GM23248 (cell line): ENCODE measurements at places on chromosomes 6 and 20. TPM values are rescaled to one million over a fixed set of nuclear protein-coding genes. Genes with fewer than 3 reads are reported as not detected.
A peak's percentile ranks its signal among the peaks of the same experiment; 100 is the strongest.

DNA sequence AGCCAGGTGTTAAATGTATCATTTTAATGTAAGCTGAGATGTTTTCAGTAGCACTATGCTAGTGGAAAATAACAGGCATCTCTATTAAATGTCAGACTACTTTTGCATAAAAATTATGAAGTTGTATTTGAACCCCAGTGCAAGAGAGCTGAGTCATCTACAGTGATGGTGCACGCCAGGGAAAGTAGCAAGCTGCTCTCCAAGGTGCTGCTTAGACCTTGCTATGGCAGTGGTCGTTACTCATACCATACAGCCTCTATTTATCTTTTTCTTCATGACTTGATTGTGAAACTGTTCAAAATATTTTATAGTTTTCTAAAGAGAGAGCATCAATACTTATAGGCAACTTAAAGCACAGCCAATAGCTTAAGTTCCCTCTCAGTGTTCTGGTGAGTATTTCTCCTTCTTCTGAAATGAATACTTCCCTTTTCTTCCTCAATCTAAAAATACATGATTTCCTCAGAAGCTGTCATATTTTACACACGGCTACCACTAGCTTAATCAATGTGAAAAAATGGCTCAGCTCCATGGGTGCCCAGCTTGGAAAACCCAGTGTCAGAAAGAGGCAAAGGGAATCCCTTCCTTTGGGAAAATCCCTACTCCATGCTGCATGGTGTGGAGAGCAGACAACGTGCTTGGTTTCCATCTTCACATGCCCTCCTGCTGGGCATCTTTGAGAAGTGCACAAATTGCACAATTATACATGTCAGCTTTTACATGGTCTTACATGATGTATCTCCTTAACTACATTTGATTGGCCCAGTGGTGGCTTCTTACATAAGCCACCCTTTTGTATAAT, 105.6 kb downstream of the ELOVL4 start:
- DNase-seq = peak; percentile 24
- H3K4me3 ChIP-seq = no peak overlapping the region
- no peak overlapping the region for H3K27ac ChIP-seq
- no peaks in the 10 kb centered on the region for H3K36me3 ChIP-seq
- no peaks in the 10 kb centered on the region for H3K4me1 ChIP-seq
- no peaks in the 10 kb centered on the region for H3K27me3 ChIP-seq

DNA sequence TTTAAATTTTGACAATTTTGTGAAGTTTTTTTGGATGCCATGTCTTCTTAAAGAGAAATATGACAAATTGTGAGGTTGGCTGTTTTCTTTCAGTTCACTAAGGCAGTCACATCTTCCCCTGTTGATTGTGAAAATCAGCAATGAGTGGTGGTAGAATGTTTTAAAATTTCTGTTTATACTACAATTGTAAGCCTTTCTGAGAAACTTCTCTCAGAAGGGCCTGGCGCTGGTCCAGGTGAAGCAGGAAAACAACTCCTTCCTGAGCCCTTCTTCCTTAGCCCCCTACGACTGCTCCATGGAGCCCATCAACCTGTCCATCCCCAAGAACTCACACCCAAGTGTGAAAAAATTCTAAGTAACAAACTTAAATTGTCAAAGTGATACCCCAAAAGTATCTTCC, 80.6 kb downstream of the SSR1 start:
- H3K36me3 ChIP-seq = peaks cover 9% of the 10 kb centered on the region; the same call in 1 of the 2 replicates
- DNase-seq = peak; percentile 15
- no peaks in the 10 kb centered on the region for H3K4me1 ChIP-seq
- no peak overlapping the region for H3K4me3 ChIP-seq
- H3K27me3 ChIP-seq = no peaks in the 10 kb centered on the region

Gene CTCFL
- total RNA-seq = not detected in 2 replicates

- H3K4me1 ChIP-seq = no peaks in the 10 kb centered on the region
- DNase-seq = no peak
- H3K27ac ChIP-seq = no peak overlapping the region
- H3K4me3 ChIP-seq = no peak overlapping the region
- H3K27me3 ChIP-seq = no peaks in the 10 kb centered on the region
These were observed 684.6 kb upstream of the MARCKS start for GRCh38 chr6:113172531-113172966.

Gene DEF6
- 2.6 and 4.9 TPM in 2 replicates for total RNA-seq

Gene IYD
- not detected in 2 replicates for total RNA-seq

GRCh38 chr20:35828434-35828833, 56.6 kb downstream of the PHF20 start:
- peaks cover 5% of the 10 kb centered on the region; the same call in 1 of the 2 replicates for H3K4me1 ChIP-seq
- no peak overlapping the region for H3K27ac ChIP-seq
- H3K4me3 ChIP-seq = no peak overlapping the region
- no peak for DNase-seq
- peaks cover 3% of the 10 kb centered on the region; the same call in 1 of the 2 replicates for H3K36me3 ChIP-seq

DNA sequence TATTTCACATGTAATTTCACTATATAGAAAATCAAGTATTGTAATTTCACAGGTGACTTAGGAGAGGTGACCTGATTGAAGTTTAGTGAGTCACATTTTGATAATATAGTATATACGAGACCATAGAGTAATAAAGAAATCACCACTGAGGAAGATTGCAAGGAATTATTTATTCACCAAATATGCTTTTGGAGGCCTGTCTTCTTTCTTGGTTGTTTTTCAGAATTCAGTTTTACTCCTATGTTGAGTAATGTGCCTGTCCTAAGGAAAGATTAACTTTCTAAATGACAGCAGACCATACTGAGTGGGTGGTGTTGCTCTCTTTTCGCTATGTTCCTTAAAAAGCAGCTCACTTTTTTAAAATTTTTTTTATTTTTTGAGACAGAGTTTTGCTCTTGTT, 87.5 kb upstream of the FOXO3 start:
- no peak overlapping the region for H3K4me3 ChIP-seq
- H3K27me3 ChIP-seq = no peaks in the 10 kb centered on the region
- no peaks in the 10 kb centered on the region for H3K36me3 ChIP-seq
- no peak overlapping the region for H3K27ac ChIP-seq
- no peak for DNase-seq

DNA sequence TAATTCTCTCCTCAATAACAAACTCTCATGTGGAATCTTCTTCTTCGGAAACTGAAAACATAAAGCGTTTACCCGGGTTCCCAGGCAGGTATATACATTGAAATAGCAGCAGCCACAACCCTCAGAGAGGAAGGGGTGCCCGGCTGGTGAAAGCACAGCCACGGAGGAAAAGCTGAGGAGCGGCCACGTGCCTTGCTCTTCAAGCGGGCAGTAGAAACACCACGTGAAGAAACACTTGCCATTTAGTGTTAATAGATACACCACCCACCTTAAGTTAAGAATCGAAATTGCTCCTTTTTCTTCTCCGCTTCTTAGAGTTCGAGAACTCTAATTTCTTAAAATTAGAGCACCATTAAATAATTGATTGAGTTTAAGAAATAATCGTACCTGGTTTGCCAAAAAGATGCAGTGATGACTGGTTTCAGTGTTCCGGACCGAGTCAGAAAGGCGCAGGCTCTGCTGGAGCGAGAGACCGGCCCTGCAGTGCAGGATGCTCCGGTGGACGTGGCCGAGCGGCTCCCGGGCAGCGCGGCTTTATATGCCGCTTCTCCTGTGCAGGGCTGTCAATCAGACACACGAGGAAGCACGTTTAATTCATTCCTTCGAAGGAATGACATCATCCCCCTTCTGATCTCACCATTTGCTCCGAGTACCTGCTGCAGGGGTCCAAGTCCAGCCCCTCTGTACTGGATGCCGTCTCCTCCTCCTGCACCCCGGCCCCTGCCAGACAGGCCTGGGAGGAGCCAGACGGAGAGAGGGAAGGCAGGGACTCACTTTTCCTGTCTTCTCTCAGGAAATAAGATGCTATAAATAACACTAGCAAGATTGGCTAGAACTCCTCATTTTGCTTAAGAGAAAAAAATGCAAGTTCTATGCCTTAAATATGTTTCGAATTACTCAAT, at the start of gene THBS2:
Gene THBS2, minus strand, starts transcription at position 510 of the 902 bp plus-strand sequence. CDS start 3,062 bp downstream, outside the sequence.
- DNase-seq = peak; percentile 84
- H3K4me3 ChIP-seq = peak within 1 kb of the TSS; percentile 87
- peaks cover 23% of the 10 kb centered on the region for H3K4me1 ChIP-seq
- peak within 1 kb of the TSS; percentile 76 for H3K27ac ChIP-seq

Gene PSORS1C1
- total RNA-seq = 0.22 and 0.25 TPM in 2 replicates
